ENCODE measurements at places on chromosomes 16 and 17.

DNA sequence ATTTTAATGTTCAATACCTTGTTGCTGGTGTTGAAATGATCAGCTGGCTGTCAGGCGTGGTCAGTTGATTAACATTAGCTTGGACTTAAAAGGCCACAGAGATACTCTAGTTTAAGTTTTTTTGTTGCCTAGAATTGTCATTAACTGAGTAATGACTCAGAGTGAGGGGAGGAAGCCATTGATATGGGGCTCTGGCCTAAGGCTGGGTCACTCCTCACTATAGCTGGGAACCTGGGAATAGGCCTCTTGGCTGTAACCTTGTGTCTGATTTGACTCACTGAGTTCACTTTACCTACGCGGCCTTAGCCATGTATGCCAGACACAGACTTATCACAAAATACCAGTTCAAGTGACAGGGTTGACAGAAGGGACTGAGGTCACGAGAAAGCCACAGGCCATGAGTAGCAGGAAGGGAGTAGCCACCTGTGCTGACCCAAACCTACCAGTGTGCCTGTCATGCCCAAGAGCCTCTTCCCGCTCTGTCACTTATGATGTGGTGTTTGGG lies 37.9 kb upstream of the ADCY7 start:
- no peak for DNase-seq

DNA sequence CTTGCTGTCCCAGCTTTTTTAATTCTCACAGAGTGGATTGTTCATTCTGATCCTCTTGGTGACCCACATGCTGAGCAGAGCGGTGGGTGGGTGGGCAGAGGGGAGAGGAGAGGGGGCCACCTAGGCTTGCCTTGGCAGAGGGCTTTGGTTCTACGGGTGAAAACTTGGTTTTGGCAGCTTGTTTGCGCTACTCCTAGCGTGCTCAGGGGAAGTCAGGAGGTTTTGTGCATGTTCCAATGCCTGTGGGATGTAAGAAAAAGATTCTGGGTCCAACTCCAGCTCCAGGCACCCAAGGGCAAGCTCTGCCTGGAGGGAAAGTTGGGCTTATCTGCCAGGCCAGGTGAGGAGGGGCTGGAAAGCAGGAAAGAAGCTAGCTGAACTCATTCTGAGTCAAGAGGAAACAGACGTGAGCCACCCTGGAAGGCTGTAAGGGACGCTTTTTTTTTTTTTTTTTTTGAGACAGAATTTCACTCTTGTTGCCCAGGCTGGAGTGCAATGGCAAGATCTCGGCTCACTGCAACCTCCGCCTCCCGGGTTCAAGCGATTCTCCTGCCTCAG lies 169.1 kb downstream of the WSCD1 start:
- DNase-seq = no peak

- no peak for DNase-seq
These were observed 544 bp downstream of the CYB561 start for GRCh38 chr17:63445571-63445953.

GRCh38 chr16:67708368-67708771 lies 10.7 kb downstream of the GFOD2 start:
- no peak for DNase-seq

- DNase-seq = no peak
These were observed 73.8 kb upstream of the METRNL start for GRCh38 chr17:83005639-83006038.

GRCh38 chr16:76524356-76524755 lies 247.2 kb downstream of the CNTNAP4 start:
- no peak for DNase-seq

GRCh38 chr16:79758615-79759346 lies 158.2 kb upstream of the MAF start:
- DNase-seq = no peak

DNA sequence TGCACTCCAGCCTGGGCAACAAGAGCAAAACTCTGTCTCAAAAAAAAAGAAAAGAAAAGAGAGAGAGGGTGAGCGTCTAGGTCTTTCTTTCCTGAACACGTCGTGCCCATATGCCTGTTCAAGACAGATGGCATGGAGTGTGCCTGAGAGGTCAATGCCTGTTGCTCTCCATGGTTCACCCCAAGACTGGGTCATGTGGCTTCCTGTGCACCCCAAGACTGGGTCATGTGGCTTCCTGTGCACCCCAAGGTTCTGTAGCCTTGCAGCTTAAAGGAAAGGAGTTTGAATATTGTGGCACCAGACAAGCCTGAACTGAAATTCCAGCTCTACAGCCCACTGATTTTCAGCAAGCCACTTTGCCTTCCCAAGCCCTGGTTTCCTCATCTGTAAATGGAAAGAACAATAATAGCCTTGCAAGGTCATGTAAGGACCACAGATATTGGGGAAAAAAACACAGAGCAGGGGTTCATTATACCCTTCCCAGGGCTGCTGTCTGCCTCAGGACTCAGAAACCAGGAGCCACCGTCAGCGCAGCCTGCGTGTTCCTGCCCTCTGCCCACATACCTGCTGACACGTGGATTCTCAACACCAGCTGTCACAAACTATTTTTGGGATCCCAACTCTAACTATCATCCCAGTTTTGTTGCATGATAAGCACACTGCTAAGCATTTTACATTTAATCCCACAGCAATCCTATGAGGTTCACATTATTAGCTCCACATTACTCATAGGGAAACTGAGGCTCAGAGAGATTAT lies 18.0 kb upstream of the NAGS start:
- DNase-seq = no peak

DNA sequence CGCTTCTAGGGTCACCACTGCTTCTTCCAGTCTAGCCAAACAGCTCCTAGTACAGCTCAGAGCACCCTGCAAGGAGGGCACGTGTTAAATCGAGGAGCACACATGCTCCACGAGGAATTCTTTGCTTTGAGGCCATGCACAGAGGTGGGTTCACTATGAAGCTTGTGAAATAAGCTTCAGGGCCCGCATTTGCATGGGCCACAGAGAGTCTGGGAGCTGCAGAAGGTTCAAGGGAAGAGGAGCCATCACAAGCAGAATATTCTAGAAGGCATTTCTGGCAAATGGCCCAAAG lies 55.3 kb downstream of the MYH13 start:
- no peak for DNase-seq
